ENCODE measurements at places on chromosomes 13 and 19.

GRCh38 chr19:40525234-40526051 lies 51.2 kb upstream of the SHKBP1 start:
- no peak for DNase-seq

- no peak for DNase-seq
These were observed 11.9 kb downstream of the MARK4 start for GRCh38 chr19:45263013-45263412.

- no peak for DNase-seq
These were observed 6.5 kb downstream of the KCNN4 start for GRCh38 chr19:43774103-43774939.

GRCh38 chr13:47175172-47175866 lies 278.5 kb upstream of the HTR2A start:
- DNase-seq = peak; percentile 37

DNA sequence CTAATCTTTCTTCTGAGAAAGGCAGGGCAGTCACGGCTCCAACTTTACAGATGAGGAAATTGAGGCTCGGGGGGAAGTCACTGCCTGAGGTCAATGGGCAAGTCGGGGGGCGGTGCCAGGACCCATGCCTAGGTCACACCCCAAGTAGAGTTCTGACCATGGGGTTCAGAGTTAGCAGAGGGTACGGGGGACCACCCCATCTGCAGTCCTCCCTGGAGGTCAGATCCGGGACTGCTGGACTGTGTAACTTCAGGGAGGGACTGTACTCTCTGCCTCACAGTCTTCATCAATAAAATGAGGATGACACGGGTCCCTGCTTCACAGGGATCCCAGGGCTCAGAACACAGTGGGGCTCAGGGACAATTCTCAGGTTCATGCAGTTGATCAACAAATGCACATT lies 7.7 kb downstream of the SLC5A5 start:
- DNase-seq = no peak

GRCh38 chr13:36531746-36532486 lies 99.6 kb downstream of the CCNA1 start:
- DNase-seq = no peak

DNA sequence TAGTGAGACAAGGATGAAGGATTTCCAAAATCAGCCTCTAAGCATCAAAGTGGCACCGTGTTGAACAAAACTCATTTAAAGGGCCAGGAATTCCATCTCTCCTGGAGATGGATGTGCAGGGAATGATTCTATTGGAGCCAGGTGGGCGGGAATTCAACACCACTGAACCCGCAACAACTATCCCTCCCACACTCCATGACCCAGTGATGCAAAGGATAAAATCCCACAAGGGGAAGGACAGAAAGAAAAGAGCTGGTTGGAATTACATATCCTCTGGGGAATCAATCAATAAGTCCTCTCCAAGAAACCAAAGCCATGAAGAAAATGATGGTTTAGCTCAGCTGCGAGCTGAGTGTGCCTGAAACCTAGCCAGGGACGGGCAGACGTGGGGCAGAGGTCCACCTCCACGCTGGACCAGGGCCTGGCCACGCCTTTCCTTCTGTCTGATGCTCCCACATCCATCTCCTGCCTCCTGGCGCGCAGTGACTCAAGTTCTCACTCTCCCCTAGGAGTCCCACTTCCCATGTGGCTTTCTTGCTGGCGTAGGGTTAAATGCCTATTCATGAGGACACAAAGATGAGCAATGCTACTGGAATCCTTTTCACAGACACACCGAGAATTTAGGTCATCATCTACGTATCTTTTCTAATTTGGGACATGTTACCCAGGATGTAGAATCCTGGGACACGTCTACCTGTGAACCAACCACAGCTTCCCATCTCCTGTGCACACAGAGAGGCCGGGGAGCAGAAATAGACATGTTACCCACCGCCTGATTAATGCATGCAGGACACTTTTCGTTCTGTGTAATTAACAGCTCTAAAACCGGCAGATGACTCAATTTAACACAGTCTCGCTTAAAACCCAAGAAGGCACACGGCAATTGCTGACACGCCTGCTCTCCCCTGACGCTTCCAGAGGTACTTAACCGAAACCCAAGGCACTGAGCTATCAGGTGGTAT lies 48.6 kb downstream of the PEPD start:
- peak; percentile 95 for DNase-seq

- DNase-seq = no peak
These were observed 8.8 kb upstream of the LRRC63 start for GRCh38 chr13:46202966-46203365.

- DNase-seq = no peak
These were observed 1.4 kb downstream of the NWD1 start for GRCh38 chr19:16721051-16721450.

DNA sequence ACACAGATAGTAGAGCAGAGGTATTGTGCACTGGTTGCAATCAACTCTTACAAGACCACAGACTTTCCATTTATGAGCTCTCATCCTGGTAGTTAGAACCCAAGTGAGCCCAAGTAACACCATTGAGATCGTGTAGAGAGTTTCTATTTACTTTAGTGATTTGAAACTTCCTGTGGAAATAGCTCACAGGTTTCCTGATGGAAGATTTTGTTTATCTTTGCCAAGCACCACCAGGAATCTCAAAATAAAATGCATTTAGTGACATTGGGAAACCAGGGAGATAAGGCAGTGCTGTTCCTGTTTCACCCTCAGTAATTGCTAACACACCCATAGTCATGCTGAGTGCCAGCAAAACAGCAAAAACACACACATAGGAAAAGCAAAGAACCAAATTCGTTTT lies 102.5 kb downstream of the FLT1 start:
- DNase-seq = no peak

GRCh38 chr13:40784540-40784939 lies 4.9 kb upstream of the SLC25A15 start:
- DNase-seq = no peak

Data from astrocyte of the cerebellum (primary cell).